ENCODE measurements at places on chromosomes 12 and 14.
A peak's percentile ranks its signal among the peaks of the same experiment; 100 is the strongest.

GRCh38 chr12:79873201-79873600 is 61.7 kb downstream of the PPP1R12A start:
- no peak for DNase-seq

- no peak for DNase-seq
Measured at GRCh38 chr14:99402285-99402648, 78.4 kb downstream of the SETD3 start.

DNA sequence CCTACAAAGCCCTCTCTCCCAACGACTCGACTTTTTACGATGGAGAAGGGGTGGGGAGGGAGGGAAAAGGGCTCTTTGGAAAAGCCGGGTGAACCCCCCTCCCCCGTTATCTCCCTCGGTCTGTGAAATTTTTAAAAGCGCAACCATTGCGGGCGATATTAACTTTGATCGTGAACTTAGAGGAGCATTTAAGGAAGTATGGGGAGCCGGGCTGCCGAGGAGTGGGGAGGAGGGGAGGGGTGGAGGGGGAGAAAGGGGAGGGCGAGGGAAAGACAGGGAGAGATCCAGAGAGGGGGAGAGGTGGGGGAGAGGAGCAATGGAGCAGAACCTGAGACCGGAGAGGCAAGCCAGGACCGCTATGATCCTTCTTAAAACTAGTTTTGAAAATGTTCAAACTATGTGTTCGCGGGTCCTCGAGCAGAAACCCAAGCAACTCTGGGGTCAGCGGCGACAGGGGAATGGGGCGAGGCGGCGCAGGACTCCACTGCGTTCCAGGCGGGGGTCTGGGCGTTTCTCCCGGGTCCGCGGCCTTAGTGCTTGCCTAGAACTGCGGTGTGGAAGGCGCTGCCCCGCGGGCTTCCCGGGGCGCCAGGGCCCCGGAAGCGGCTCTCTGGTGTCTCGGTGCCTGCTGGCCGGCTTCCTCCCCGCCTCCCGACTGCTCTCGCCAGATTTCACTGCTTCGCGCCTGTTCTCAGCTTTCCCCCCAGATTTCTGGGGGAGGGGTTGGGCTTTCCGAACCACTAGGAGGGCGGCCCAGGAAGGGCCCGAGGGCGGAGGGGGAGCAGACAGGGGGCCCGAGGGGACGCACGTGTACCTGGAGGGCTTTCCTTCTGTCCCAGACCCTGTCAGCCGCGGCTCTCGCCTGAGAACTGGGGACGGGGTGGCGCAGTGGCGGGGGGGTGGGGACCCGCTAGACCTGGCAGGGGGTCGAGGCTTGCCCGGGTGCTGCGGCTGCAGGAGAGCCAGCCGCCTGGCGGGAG is at the start of gene HOTAIR:
HOTAIR (minus strand) TSS at position 871 of the 980 bp plus-strand sequence.
- DNase-seq: no peak

- DNase-seq: no peak
Measured at GRCh38 chr12:87469295-87469694, 559.9 kb downstream of the C12orf50 start.

- no peak for DNase-seq
Measured at GRCh38 chr12:89247541-89247942, 104.8 kb downstream of the DUSP6 start.

GRCh38 chr14:60753264-60754119 is 18.9 kb downstream of the MNAT1 start:
- DNase-seq: peak; percentile 20

DNA sequence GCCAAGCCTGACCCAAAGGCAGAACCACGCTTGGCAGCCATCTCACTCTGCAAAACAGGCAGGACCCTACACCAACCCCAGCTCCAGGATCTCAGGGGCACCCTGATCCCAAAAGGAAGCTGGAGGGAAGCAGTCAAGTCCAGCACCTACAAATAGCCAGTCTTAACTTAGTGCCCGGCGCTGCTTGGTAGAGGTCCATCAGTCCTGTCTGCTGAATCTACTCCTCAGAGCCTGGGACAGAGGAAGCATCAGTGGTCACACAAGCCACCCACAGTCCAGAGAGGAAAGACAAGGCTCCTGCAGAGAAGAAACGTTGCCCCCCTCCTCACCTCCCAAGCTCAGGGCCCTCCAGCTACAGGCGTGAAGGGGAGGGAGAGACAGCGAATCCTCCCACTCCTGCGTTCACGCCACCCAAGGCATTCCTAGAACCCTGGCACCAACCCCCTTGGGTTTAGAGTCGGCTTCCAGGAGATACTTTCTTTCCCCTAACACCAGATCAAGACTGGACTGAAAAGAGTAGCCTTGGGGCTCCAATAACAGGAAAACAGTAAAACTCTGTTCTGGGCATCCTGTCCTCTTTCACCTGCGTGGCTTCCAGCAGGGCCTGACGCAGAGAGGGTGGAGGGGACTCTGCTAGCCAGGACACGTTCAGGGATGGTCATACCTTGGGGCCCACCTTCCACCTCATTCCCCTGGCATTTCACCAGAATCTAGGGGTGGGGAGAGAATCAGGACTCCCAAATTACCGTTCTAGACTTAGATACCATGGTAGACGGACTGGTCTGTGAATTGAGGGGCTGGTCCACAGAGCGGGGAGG is 1.2 kb downstream of the PXN start:
- DNase-seq: no peak

DNA sequence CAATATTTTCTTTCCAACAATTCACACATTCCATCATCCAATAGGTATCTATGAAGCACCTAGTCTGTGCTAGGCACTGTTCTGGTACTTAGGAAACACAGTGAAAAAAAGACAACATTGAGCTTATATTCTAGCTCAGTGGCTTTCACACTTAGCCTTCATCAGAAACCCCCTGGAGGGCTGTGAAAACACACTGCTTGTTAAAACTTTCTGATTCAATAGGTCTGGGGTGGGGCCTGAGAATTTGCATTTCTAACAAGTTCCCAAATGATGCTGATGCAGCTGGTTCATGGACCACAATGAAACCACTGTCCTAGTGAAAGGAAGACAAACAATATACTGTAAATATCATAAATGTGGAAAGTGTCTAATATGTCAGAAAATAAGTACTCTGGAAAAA is 5.9 kb downstream of the VTI1B start:
- DNase-seq: no peak

GRCh38 chr14:100660882-100661635 is 65.6 kb upstream of the DLK1 start:
- no peak for DNase-seq

DNA sequence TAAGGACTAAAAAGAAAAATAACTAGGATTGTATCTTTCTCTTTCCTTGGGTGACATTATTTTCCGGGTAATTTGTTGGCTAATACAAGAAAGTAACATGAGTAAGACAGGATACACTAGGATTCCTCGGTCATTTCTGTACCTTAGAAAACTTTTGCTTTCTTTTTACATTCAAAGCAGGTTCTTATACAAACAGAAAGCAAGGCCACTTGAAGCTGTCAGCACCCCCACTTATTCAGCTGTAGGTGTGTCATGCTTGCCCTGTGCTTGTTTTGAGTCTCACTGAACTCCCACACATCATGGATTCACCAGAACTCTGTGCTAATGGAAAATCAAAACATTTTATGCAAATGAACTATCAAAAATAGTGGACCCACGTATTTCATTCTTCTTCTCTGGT is 266.8 kb upstream of the CLEC14A start:
- no peak for DNase-seq

DNA sequence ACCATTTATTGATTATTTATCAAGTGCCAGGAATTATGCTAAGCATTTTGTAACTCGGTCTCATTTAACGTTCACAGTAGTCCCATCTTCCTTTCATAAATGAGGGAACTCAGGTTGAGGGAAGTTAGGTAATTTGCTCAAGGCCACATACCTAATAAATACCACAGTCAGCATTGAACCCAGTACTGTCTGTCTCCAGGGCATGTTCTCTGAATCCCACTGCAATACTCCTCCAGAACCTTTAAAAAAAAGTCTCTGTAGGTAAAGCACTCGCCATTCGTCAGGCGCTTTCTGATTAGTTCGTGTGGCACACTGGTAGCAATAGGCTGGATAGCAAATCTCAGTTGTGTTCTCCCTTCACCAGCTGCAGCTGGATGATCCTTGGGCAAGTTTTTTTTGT is 14.3 kb downstream of the SLC17A8 start:
- DNase-seq: no peak

- DNase-seq: no peak
Measured at GRCh38 chr12:480831-481816, 21.4 kb downstream of the B4GALNT3 start.

- no peak for DNase-seq
Measured at GRCh38 chr12:90010089-90010488, 301.5 kb upstream of the ATP2B1 start.

DNA sequence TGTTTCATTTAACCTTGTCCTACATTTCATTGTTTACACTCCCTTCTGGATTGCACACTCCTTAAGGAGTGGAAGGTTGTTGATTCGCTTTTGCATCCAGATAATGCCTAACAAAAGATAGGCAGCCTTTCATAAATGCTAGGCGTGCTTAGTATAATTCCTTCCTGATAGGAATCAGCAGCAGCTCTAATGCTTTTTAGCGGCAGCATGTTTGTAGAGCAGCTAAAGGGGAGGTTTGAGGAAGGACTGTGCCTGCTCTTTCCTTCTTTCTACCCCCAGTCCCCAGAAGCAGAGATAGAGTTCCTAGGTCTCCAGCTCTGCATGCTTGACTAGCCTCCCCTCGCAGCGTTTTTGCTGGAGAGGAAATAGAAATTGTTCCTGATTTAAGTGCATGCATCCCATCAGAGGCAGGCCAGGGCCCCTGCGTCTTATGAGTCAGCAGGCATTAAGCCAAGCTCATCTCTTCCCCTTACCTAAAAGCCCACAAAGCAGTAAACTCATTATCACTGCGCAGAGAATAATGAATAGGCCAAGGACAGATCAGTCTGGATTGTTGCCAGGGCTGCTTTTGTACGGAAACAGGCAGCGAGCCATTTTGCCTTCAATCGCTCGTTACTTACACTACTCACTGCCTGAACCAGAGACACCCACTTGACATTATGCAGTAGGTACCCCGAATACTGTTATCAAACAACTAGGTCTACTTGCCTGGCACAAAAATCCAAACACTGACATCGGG is 14.0 kb upstream of the TBPL2 start:
- no peak for DNase-seq

DNA sequence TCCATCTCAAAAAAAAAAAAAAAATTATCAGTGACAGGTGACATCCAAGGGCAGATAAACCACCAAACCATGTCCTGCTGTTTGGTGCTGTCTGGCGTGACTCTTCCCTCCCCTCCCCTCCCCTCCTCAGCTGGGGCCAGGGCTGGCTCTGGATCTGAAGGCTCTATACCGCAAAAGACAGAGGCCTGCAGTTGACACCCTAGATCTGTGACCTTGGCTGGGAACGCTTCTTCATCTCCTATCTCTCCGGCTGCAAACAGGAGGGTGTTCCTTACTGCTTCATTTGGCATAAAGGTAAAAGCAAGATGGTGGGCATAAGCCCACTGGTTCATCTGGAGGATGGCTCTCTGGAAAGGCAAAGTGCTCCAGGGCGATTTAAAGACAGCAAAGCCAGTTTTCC is 126.8 kb upstream of the PRMT8 start:
- no peak for DNase-seq

DNA sequence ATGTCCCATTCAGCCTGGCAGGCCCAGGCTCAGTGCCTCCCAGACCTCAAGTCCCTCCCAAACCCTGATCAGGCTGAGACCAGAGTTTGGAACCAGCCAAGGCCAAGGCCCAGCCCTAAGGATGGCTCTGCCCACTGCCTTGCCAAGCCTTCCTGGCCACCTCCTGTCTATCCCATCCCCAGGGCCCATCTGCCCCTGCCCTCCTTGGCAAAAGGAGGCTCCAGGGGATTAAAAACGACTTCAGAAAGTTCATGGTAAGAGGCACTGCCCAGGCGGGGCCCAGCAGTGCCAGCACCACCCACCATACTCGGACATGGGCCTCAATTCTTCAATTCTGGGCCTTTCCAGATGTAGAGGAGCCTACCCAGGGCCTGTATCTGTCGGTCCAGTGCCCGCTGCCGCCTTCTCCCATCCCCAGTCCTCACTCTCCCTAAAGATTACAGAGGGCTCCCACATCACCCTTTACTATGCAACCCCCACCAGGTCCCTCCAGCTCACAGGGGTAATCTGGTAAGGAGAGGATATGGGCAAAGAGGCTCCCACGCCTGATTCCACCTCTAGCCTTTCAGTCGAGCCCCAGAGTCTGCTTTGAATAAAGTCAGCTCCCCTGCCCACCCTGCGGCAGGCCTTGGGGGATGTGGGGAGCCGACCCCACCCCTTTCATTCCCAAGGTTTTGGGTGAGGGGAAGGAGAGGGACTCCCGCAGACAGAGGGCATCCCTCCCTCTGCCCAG is 932 bp downstream of the ADCY6 start:
- no peak for DNase-seq

DNA sequence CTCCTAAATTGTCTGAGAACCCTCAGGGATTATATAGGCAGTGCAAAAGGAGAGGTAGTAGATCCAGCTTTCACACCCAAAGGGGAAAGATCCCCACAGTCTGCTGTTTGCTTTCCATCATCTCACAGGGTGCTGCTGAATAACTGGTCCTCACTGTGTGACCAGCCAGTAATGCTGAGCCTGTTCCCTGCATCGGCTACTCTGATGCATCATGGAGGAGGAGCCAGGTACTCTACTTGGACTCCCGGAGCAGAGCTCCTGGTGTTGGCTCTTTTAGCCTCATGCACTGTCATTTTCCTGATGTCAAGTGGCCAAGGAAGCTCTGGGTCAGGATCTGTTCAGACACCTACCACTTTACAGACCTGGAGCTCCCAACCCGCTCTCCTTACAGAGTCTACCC is 127.4 kb upstream of the ATF1 start:
- DNase-seq: no peak

- no peak for DNase-seq
Measured at GRCh38 chr14:54675236-54676128, 108.6 kb downstream of the SAMD4A start.

- DNase-seq: no peak
Measured at GRCh38 chr12:102917026-102917787, at the start of gene PAH. PAH (minus strand) TSS chr12:102917244; CDS start chr12:102917130, 114 bp downstream.

GRCh38 chr12:30847259-30847658 is 79.3 kb upstream of the TSPAN11 start:
- DNase-seq: no peak

- no peak for DNase-seq
Measured at GRCh38 chr12:80282226-80282625, 161.8 kb upstream of the PTPRQ start.

- no peak for DNase-seq
Measured at GRCh38 chr12:6771091-6771495, 1.2 kb upstream of the LAG3 start.

- no peak for DNase-seq
Measured at GRCh38 chr12:10632226-10632625, 18.8 kb upstream of the MAGOHB start.
